Activated T-helper 1 cell treated with anti-CD3 and anti-CD28 coated beads, Interleukin-12 subunit alpha, Interleukin-12 subunit beta, Interleukin-2, Interleukin-4 antibody, amounts not matched to agents 30 ng/mL and 10 ng/mL and 1 ng/mL, durations not matched to agents 14 hours and 24 hours and 36 hours (primary cell): ENCODE measurements at places on chromosomes 5 and 9. TPM values are rescaled to one million over a fixed set of nuclear protein-coding genes. Genes with fewer than 3 reads are reported as not detected.

GRCh38 chr5:172548311-172548731 lies 92.7 kb upstream of the NEURL1B start:
- no peaks in the 10 kb centered on the region for H3K36me3 ChIP-seq
- DNase-seq: no peak
- H3K27ac ChIP-seq: no peak overlapping the region
- H3K4me3 ChIP-seq: no peak overlapping the region

DNA sequence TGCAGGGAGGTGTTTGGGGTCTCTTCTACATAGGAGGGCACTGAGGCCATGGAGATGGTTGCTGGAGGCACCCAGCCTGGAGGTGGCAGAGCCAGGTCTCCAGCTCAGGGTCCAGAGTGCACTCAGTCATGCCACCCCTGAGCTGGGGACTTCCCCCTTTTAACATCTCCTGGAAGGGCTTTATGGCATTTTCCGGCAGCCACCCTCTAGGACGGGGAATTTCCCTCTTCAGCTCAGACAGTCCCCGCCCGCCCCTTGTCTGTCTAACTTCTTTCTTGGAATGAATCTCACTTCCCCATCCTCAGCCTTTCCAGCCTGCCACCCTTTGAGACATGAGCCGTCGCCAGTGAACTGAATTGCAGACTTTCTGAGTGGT lies 49.9 kb downstream of the COL15A1 start:
- peak overlapping the region; percentile 1 for H3K27ac ChIP-seq
- H3K4me1 ChIP-seq: peaks cover 20% of the 10 kb centered on the region
- peaks cover 4% of the 10 kb centered on the region for H3K36me3 ChIP-seq
- DNase-seq: peak; percentile 33

DNA sequence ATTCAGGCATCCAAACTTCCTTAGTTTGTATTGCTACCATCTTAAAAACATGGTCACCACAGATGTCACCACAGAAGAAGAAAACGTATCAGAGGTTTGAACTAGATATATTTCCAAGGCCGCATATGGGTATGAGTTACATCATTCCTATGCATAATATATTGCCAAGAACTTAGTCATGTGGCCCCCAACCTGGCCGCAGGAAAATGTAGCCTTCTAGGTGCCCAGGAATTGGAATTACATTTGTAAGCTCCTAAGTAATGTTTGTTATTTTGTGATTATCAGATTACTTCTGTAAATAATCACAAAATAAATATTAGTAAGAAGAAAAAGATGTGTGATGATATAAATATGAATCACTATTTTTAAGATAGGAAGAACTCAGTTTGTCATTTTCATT lies 351.4 kb downstream of the ISL1 start:
- H3K27me3 ChIP-seq: no peaks in the 10 kb centered on the region
- no peak for DNase-seq
- H3K36me3 ChIP-seq: no peaks in the 10 kb centered on the region
- no peak overlapping the region for H3K4me3 ChIP-seq
- H3K27ac ChIP-seq: no peak overlapping the region
- no peaks in the 10 kb centered on the region for H3K4me1 ChIP-seq

- H3K27ac ChIP-seq: no peak overlapping the region
- H3K27me3 ChIP-seq: no peaks in the 10 kb centered on the region
- DNase-seq: no peak
- peaks cover 20% of the 10 kb centered on the region for H3K36me3 ChIP-seq
Measured at GRCh38 chr9:132622159-132622558, 39.8 kb downstream of the BARHL1 start.

- no peak overlapping the region for H3K27ac ChIP-seq
- H3K4me1 ChIP-seq: no peaks in the 10 kb centered on the region
- DNase-seq: no peak
- H3K4me3 ChIP-seq: no peak overlapping the region
- H3K27me3 ChIP-seq: no peaks in the 10 kb centered on the region
Measured at GRCh38 chr9:100939636-100940035, 88.9 kb upstream of the PLPPR1 start.

DNA sequence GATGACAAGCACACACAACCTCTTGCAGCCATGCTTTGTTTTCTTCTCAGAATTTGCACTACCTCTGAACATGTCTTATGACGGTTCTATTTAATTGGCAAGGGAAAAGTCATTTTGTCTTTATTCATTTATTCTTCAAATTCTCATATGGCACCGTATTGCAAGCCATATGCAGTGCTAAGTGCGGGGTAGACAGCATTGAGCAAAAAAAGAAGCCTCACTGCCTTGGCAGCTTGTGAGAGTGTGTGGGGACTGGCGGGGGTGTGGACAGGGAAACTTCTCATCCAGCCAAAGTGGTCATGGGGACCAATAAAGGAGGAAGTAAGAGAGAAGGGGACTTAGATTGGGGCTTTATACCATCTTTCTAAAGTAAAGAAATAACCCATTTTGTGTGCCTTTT lies 160.0 kb downstream of the CDH12 start:
- no peaks in the 10 kb centered on the region for H3K27me3 ChIP-seq
- H3K4me1 ChIP-seq: no peaks in the 10 kb centered on the region

GRCh38 chr9:134699343-134699740 lies 57.7 kb downstream of the COL5A1 start:
- DNase-seq: no peak
- H3K27me3 ChIP-seq: no peaks in the 10 kb centered on the region
- no peaks in the 10 kb centered on the region for H3K4me1 ChIP-seq
- H3K27ac ChIP-seq: no peak overlapping the region
- no peak overlapping the region for H3K4me3 ChIP-seq
- no peaks in the 10 kb centered on the region for H3K36me3 ChIP-seq

GRCh38 chr5:33793836-33794549 lies 97.8 kb downstream of the ADAMTS12 start:
- no peaks in the 10 kb centered on the region for H3K4me1 ChIP-seq
- H3K36me3 ChIP-seq: no peaks in the 10 kb centered on the region
- no peak overlapping the region for H3K27ac ChIP-seq
- peaks cover 2% of the 10 kb centered on the region for H3K27me3 ChIP-seq
- no peak for DNase-seq
- H3K4me3 ChIP-seq: no peak overlapping the region

GRCh38 chr5:103502662-103503061 lies 59.9 kb downstream of the NUDT12 start:
- DNase-seq: no peak
- H3K4me3 ChIP-seq: no peak overlapping the region
- H3K36me3 ChIP-seq: no peaks in the 10 kb centered on the region

DNA sequence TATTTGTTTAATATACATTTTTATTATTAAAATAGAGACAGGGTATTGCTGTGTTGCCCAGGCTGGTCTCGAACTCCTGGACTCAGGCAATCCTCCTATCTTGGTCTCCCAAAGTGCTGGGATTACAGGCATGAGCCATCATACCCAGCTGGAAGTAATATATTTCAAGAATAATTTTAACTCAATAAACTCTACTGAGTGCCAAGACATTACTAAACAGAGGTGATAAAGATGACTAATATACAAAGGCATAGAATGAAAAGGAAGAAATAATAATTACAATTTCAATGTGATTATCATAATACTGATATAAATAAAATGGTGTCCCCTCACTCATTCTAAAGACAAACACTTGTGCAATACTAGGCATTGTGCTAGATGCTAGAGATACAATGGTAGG lies 13.9 kb downstream of the GOLPH3 start:
- no peaks in the 10 kb centered on the region for H3K27me3 ChIP-seq
- no peak for DNase-seq
- H3K4me3 ChIP-seq: no peak overlapping the region
- peaks cover 8% of the 10 kb centered on the region for H3K4me1 ChIP-seq
- H3K27ac ChIP-seq: no peak overlapping the region
- H3K36me3 ChIP-seq: peaks cover 11% of the 10 kb centered on the region

GRCh38 chr5:19630876-19631275 lies 357.1 kb downstream of the CDH18 start:
- H3K4me1 ChIP-seq: no peaks in the 10 kb centered on the region
- no peaks in the 10 kb centered on the region for H3K27me3 ChIP-seq
- H3K36me3 ChIP-seq: no peaks in the 10 kb centered on the region
- no peak overlapping the region for H3K4me3 ChIP-seq

GRCh38 chr9:122929796-122930354 lies 1.4 kb downstream of the ZBTB26 start:
- no peak overlapping the region for H3K27ac ChIP-seq
- H3K4me3 ChIP-seq: no peak overlapping the region
- peaks cover 8% of the 10 kb centered on the region for H3K4me1 ChIP-seq
- no peak for DNase-seq
- H3K36me3 ChIP-seq: peaks cover 10% of the 10 kb centered on the region

DNA sequence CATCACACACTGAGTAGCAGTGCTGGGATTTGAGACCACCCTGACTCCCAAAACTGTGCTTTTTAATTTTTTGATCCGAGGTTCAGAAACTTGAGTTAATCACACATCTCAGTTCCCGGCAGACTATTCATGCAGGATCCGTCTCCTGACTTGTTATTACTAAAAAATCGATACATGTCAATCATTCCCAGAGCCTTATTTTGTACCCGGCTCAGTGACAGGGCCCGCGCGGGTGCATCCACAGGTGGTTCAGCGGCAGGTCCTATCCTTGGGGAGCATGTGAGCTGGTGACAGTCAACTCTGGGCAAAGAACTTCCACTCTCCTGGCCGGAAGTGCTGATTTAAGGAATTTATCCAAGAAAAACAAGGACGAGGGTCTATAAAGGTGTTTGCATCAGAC lies 95.9 kb upstream of the MVB12B start:
- no peak for DNase-seq
- H3K4me1 ChIP-seq: peaks cover 6% of the 10 kb centered on the region
- no peak overlapping the region for H3K27ac ChIP-seq
- peaks cover 9% of the 10 kb centered on the region for H3K27me3 ChIP-seq
- H3K4me3 ChIP-seq: no peak overlapping the region

DNA sequence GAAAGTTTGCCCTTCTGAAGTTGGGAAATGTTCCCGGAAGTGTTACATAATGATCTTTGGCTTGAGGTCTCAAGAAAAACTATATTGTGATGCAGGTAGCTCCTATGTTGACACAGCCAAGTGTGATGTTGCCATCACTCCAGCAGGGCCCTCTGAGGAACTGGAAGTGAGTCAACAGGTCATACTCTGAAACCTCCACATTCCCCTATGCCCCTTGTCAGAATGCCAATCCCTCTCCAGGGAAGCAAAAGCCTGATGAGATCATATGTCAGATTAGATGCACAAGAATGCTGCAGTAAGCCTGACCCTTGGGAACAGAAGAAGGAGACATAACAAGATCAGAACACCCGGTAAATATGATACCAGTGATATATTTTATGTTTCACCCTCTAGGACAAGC lies 66.8 kb upstream of the ITGA2 start:
- H3K27ac ChIP-seq: no peak overlapping the region
- no peak overlapping the region for H3K4me3 ChIP-seq
- H3K4me1 ChIP-seq: peaks cover 6% of the 10 kb centered on the region
- H3K27me3 ChIP-seq: peaks cover 15% of the 10 kb centered on the region
- no peaks in the 10 kb centered on the region for H3K36me3 ChIP-seq

- H3K4me1 ChIP-seq: no peaks in the 10 kb centered on the region
- H3K27ac ChIP-seq: no peak overlapping the region
- no peaks in the 10 kb centered on the region for H3K36me3 ChIP-seq
- no peaks in the 10 kb centered on the region for H3K27me3 ChIP-seq
- DNase-seq: no peak
Measured at GRCh38 chr5:122154491-122154890, 25.1 kb downstream of the ZNF474 start.

- DNase-seq: no peak
- peaks cover 4% of the 10 kb centered on the region for H3K36me3 ChIP-seq
- H3K4me1 ChIP-seq: peaks cover under 1% of the 10 kb centered on the region
Measured at GRCh38 chr9:131977109-131977838, 102.4 kb downstream of the MED27 start.

DNA sequence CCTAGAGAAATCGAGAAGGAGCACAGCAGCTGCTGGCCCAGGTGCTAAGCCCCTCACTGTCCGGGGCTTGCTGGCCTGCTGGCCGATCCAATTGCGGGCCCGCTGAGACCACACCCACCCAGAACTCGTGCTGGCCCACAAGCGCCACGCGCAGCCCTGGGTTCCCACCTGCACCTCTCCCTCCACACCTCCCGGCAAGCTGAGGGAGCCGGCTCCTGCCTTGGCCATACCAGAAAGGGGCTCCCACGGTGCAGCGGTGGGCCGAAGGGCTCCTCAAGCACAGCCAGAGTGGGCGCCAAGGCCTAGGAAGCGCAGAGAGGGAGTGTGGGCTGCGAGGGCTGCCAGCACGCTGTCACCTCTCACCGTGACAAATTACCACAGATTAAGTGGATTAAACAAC lies 6.8 kb upstream of the BNC2 start:
- no peaks in the 10 kb centered on the region for H3K4me1 ChIP-seq
- no peak overlapping the region for H3K27ac ChIP-seq
- H3K4me3 ChIP-seq: no peak overlapping the region
- no peak for DNase-seq
- no peaks in the 10 kb centered on the region for H3K36me3 ChIP-seq

- DNase-seq: no peak
- no peak overlapping the region for H3K27ac ChIP-seq
- H3K4me1 ChIP-seq: no peaks in the 10 kb centered on the region
- H3K27me3 ChIP-seq: no peaks in the 10 kb centered on the region
- H3K4me3 ChIP-seq: no peak overlapping the region
- no peaks in the 10 kb centered on the region for H3K36me3 ChIP-seq
Measured at GRCh38 chr9:78856144-78856543, 559.2 kb downstream of the PSAT1 start.

GRCh38 chr9:109639674-109640579 lies 140.1 kb upstream of the PALM2AKAP2 start:
- DNase-seq: no peak
- H3K4me1 ChIP-seq: no peaks in the 10 kb centered on the region
- no peak overlapping the region for H3K4me3 ChIP-seq
- H3K27me3 ChIP-seq: peaks cover 59% of the 10 kb centered on the region
- H3K36me3 ChIP-seq: no peaks in the 10 kb centered on the region

DNA sequence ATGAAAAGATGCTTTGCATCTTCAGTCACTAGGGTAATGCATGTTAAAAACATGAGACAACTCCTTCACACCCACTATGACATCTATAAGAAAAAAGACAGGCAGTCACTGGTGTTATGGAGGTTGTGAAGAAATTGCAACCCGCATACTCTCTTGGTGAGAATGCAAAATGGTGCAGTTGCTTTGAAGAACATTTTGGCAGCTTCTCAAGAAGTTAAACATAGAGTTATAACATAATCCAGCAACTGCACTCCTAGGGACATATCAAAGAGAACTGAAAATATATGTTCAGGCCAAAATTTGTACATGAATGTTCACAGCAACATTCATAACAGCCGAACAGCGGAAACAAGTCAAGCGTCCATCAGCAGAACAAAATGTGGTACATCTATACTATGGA lies 46.3 kb upstream of the TBC1D9B start:
- peaks cover 6% of the 10 kb centered on the region for H3K27me3 ChIP-seq
- no peak overlapping the region for H3K4me3 ChIP-seq
- no peak for DNase-seq
- H3K27ac ChIP-seq: no peak overlapping the region
- no peaks in the 10 kb centered on the region for H3K36me3 ChIP-seq

C9orf153 gene
- 0.34 TPM in 1 of 2 replicates, not detected in the other for total RNA-seq

TXNDC8 gene
- not detected in 2 replicates for total RNA-seq

SEMA6A gene
- 0.23 and 0.39 TPM in 2 replicates for total RNA-seq

LCN12 gene
- total RNA-seq: 1.8 and 1.9 TPM in 2 replicates

DNAJB5 gene
- total RNA-seq: 5.3 and 6.0 TPM in 2 replicates

CAMK2A gene
- total RNA-seq: not detected in 2 replicates

BASP1 gene
- total RNA-seq: 1.0 and 1.5 TPM in 2 replicates

GALNT12 gene
- 2.3 and 2.5 TPM in 2 replicates for total RNA-seq

TMEM215 gene
- not detected in 2 replicates for total RNA-seq

CSF2 gene
- 1,648 and 1,678 TPM in 2 replicates for total RNA-seq

SPOCK1 gene
- total RNA-seq: not detected in 2 replicates

URM1 gene
- 81.6 and 82.6 TPM in 2 replicates for total RNA-seq

TMEFF1 gene
- total RNA-seq: 0.13 and 0.42 TPM in 2 replicates

ZNF484 gene
- 7.2 and 8.1 TPM in 2 replicates for total RNA-seq

TLX3 gene
- total RNA-seq: not detected in 2 replicates

ANKRD18A gene
- 4.1 and 4.6 TPM in 2 replicates for total RNA-seq
